ENCODE measurements at places on chromosomes 13 and 19. TPM values are rescaled to one million over a fixed set of nuclear protein-coding genes. Genes with fewer than 3 reads are reported as not detected.
A peak's percentile ranks its signal among the peaks of the same experiment; 100 is the strongest.

- DNase-seq = peak; percentile 26
These were observed 4.3 kb downstream of the HPN start for GRCh38 chr19:35045667-35046300.

DNA sequence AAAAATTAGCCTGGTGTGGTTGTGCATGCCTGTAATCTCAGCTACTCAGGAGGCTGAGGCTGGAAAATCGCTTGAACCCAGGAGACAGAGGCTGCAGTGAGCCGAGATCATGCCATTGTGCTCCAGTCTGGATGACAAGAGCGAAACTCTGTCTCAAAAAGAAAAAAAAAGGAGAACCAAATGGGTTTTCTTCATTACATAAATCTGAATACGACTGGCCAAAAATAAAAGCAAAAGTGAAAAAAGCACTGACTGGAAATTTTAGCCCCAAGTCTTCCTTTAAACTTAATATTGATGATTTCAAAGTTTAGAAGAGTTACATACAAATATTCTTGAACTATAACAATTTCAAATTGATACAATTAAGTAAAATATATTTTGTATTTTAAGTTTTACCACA is 249.5 kb upstream of the STARD13 start:
- DNase-seq = no peak

DNA sequence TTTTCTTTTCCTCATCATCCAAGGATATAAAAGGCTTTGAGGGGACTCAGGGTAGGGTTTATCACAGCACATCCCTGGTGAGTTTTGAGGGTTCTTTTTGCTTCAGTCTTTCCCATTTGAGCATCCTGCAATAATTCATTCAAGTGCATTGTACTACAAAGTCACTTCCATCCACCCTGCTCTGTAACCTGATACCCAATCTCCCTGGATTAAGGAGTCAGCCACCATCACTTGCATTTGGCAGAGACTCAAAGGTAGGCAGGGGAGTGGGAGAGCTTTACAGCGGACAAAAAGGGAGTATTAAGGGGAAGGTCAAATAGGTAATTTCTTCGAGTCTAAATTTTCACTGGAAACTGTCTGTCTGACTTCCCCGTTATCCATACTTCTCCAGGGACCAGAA is 216.1 kb upstream of the TMTC4 start:
- no peak for DNase-seq

DNA sequence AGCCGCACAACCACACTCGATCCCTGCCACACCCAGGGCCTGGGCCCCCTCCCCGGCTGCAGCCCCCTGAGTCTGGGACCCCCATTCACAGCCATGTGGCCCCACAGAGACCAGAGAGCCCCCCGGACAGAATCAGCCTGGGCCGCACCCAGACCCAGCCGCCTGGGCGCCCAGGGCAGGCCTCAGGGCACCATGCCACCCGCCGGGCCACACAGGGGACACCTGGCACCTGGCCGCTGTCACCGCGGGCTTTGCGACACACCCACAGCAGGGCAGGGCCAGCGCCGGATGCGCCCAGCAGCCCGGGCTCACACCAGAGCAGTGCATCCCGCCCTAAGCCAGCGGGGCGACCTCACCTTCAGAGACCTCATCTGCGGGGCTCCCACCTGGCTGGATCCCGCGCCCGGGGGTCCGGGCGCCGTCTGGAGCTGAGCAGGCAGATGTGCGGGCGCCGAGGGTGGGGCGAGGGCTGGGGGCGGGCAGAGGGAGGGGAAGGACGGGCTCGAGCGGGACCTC is 443 bp downstream of the TBXA2R start:
- no peak for DNase-seq

- DNase-seq = no peak
These were observed 46.3 kb downstream of the URI1 start for GRCh38 chr19:29988351-29988750.

DNA sequence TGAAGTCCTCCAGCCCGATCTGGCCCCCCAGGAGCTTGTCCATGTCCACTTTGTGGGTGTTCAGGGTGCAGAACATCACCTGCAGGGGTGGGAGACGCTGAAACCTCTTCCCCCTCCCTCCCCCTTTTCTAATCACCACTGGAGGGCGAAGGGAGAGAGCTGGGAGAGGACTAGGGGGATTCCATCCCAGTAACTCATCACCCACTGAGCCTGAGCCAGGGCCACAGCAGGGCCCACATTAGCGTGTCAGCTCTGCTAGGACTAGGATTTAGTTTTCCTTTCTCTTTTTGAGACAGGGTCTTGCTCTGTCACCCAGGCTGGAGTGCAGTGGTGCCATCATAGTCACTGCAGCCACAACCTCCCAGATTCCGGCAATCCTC is 5.5 kb upstream of the PTGER1 start:
- peak; percentile 71 for DNase-seq

Gene CKM
- not detected for total RNA-seq

Gene LYPD5
- total RNA-seq = 0.50 TPM
